ENCODE measurements at places on chromosomes 7 and 10. TPM values are rescaled to one million over a fixed set of nuclear protein-coding genes. Genes with fewer than 3 reads are reported as not detected.
A peak's percentile ranks its signal among the peaks of the same experiment; 100 is the strongest.

Gene GSTO2
- total RNA-seq, result 13.8 TPM

Gene MAT1A
- not detected for total RNA-seq

Gene GRID1
- total RNA-seq, result 7.1 TPM

Gene C10orf53
- total RNA-seq, result not detected

DNA sequence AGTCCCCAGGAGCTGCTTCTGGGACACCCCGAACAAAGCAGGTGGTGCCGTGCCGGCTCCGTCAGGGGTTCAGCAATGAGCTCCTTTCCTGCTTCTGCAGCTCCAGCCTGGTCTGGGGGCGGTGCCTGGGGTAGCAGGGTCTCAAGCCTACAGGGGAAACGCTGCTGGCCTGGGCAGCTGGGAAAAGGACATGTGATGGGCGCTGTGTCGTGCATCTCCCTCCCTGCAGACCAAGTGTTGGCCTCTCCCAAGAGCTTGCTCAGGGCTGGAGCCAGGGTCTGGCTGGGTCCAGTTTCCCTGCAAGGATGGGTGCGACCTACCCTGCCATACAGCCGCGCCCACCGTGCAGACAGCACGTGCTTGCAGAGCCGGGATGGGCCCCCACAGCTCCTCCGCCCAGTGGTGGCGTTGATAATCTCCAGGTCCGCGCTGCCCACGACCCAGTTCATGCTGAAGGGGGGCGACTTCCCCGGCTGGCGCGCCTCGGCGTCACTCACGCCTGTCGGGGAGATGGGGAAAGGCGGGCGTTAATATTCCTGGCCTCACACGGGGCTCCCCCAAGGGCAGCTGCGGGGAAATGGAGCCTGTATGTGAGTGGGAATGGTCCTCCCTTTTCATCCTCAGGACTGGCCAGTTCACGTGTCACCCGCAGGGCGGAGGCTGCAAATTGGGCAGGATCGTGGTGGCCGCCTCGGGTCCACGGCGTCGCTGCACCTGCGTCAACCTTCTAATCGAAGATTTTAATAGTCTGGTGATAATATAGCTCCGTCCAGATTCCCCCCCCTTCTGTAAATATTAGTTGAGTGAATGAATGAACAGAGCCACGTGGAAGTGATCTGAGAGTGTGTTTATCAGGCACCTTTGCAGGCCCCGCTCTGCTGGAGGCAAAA lies 128.6 kb downstream of the WDR37 start:
- H3K27me3 ChIP-seq, result no peaks in the 10 kb centered on the region
- no peak overlapping the region for H3K27ac ChIP-seq
- H3K4me1 ChIP-seq, result no peaks in the 10 kb centered on the region
- H3K4me3 ChIP-seq, result no peak overlapping the region
- DNase-seq, result no peak

DNA sequence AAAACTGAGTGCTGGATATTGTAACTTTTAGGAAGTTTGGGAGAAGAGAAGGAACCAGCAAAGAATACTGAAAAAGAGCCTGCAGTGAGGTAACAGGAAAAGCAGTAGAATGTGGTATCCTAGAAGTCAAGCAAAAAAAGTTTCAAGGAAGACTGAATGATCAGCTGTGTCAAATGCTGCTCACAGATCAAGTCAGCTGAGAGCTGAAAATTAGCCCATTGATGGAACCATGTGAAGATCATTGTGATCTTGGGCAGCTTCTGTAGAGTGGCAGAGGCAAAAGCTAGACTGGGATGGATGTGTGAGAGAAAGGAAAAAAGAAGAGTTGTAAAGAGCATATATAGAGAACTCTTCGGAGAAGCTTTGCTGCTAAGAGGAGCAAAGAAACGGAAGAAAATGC lies 315.4 kb upstream of the BMPER start:
- H3K27ac ChIP-seq, result no peak overlapping the region
- H3K4me3 ChIP-seq, result no peak overlapping the region
- no peaks in the 10 kb centered on the region for H3K36me3 ChIP-seq
- peaks cover 4% of the 10 kb centered on the region for H3K4me1 ChIP-seq

DNA sequence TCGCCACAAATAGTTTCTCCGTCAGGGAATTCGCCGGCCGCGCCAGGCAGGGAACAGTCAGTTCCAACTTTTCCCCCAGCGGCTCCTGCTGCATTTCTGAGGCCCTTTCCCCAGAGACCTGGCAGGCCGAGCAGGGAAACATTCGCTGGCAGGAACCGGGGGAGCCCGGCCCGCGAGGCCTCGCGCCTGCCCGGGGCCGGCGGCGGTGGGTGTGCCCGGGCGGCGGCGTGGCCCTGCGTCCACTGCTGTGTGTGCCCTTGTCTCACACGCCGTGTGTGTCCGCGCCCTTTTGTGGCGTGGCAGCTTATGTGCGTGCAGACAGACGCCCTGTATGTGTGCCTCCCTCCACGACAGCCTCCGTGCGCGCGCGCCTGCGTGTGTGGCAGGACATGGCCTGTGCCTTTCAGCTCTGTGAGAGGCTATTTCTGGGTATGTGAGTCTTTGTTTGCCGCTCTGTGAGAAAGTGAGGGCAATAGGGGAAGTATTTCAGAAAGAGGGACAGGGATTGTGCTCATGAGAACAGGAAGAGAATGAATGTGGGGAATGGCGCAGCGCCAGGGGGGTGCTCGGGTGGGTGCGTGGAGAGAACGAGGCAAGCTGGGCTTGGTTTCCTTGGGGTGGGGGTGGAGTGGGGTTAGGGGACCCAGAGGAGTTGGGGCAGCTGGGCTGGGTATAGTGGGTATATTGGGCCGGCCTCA lies 689 bp upstream of the SMARCD3 start:
- peak overlapping the region; percentile 94 for H3K27ac ChIP-seq
- H3K36me3 ChIP-seq, result no peaks in the 10 kb centered on the region

DNA sequence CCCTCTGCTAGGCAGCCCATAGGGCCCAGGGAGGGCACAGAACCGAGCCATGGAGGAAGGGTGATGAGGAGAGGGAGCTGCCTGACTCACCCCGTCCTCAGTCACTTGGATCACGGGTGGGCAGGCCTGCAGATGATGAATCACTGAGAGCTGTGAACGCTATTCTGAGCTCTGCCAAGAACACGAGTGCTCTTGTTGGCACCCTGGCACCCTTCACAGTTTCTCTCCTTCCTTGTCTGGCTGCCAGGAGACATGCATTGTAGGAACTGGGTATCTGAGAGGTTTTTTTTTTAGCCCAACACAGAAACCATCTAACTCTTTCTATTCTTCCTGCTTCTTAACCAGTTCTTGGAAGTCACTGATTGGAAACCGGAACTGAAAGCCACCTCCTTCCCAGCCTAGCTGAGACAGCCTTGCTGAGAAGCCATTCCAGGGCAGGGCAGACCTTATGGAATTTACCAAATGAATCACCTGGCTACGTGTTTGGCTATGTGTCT lies 82.1 kb downstream of the SLC37A3 start:
- H3K4me3 ChIP-seq, result peak overlapping the region; percentile 21
- H3K36me3 ChIP-seq, result no peaks in the 10 kb centered on the region
- DNase-seq, result peak; percentile 90
- H3K27ac ChIP-seq, result peak overlapping the region; percentile 92
- H3K4me1 ChIP-seq, result peaks cover 25% of the 10 kb centered on the region

- H3K36me3 ChIP-seq, result no peaks in the 10 kb centered on the region
- no peak overlapping the region for H3K27ac ChIP-seq
- no peaks in the 10 kb centered on the region for H3K4me1 ChIP-seq
- H3K4me3 ChIP-seq, result no peak overlapping the region
- DNase-seq, result no peak
Observed at GRCh38 chr10:100773646-100774045, 28.3 kb downstream of the PAX2 start.

- no peaks in the 10 kb centered on the region for H3K27me3 ChIP-seq
- peak; percentile 95 for DNase-seq
- H3K4me1 ChIP-seq, result no peaks in the 10 kb centered on the region
- no peaks in the 10 kb centered on the region for H3K36me3 ChIP-seq
Observed at GRCh38 chr10:78905957-78906308, 162.8 kb upstream of the ZMIZ1 start.
